Mucosa of gallbladder (tissue), 1 donor: ENCODE measurements at places on chromosomes 3 and 15.

DNA sequence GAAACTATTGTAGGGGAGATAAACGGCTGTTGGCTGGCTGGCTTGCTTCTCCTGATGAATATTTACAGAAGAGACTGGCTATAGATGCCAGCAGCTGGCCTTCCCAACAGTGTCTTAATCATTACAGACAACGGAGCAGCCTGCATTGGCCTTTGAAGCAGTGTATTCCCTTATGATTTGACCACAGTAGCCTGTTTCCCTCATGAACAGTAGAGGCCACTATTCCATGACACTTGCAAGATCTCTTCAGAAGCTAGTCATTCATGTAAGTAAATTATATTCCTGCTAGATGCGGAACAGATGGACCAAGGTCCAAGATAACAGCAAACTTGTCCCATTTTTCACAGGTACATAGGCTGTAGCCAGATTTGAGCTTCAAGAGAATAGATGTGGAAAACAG lies 47.3 kb downstream of the TMCO5A start:
- no peak for DNase-seq

GRCh38 chr15:69793781-69794451 lies 303.8 kb downstream of the TLE3 start:
- DNase-seq: no peak

DNA sequence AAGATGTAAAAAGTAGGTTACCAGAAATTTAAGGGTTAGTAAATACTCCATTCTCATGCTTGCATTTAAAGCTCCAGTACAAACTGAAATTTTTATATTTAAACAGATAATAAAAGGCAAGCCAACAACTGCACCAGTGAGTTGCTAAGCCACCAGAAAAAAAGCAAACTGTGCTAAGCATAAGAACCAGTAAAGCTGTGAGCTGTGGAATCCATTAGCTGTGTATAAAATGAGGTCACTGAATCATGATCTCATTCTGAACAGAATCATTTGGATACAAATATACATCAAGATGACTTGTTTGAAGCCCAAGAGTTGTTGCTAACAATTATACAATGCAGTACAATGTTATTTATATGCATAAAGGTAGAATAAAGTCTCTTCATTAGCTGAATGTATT lies 1312.2 kb downstream of the SI start:
- no peak for DNase-seq

GRCh38 chr3:65226287-65226686 lies 538.5 kb upstream of the ADAMTS9 start:
- DNase-seq: no peak

GRCh38 chr15:40335938-40336743 lies 4.6 kb downstream of the CCDC9B start:
- DNase-seq: no peak

- no peak for DNase-seq
Measured at GRCh38 chr3:106170636-106171035, 301.8 kb upstream of the CBLB start.

DNA sequence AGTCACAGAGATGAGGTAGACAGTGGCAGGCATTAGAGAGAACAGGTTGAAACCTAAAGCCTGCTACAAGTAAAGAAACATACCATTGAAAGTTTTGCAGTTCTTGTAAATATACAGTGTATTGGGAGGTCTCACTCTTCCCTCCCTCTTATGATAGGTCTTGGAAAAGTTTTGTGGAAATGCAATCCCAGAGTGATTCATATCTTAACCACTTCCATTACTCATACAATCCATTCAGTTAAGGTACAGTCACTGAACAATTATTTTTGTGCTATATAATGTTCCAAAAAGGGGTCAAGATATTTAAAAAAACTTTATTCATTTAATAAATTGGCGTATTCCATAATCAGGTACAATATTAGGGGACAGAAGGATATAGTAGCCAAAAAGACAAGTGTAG lies 737.7 kb upstream of the ALCAM start:
- DNase-seq: no peak

GRCh38 chr15:65832549-65833364 lies 36.5 kb upstream of the RAB11A start:
- peak; percentile 92 for DNase-seq

GRCh38 chr15:70356062-70356860 lies 258.5 kb upstream of the TLE3 start:
- no peak for DNase-seq
